ENCODE measurements at places on chromosomes 7 and 10. TPM values are rescaled to one million over a fixed set of nuclear protein-coding genes. Genes with fewer than 3 reads are reported as not detected.

GRCh38 chr10:81306971-81307782, 567.8 kb upstream of the NRG3 start:
- DNase-seq, result no peak

DNA sequence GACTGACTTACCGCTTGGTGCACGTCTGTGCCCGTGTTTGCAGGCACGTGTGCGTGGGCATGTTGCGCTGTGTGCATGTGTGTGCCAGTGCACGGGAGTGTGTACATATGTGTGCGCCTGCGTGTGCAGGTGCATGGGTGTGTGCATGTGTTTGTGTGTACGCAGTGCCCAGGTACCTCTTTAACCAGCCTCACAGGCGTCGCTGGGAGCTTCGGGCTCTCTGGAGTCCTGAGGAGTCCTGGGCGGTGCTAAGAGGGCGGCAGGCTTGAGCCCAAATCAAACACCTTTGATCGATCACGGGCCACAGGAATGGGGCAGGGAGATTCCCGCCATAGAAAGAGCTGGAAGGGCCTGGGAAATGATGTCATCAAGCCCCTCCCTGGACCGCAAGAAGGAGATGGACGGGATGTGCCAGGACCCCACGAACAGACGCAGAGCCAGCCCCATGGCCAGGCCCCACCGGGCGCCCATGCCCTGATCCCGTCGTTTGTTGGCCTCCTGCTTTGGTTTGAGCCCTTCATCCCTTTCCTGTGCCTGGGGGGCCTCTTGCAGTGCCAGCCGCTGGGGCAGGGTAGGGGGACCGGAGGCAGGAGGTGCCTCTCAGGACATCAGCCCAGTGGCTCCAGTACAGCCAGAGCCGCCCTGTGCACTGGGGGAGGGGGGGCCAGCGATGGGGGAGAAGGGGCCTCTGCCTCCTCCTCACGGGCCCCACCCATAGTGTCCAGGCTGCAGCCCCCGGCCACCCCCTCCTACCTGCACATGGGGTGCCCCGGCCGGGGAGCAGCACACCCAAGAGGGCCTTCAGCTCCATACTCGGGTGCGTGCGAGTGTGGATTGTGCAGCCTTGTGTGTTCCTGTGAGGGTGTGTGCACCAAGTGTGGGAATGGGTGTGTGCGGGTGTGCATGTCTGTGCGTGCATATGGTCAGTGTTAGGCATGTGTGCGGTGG, 5.8 kb downstream of the KNDC1 start:
- no peak for DNase-seq

AKR1C1 gene
- 0.81 TPM for total RNA-seq

- no peak for DNase-seq
Measured at GRCh38 chr7:25067726-25068501, 57.1 kb downstream of the CYCS start.

TRIM50 gene
- not detected for total RNA-seq

GPR26 gene
- not detected for total RNA-seq

CCL24 gene
- 0.45 TPM for total RNA-seq

GRCh38 chr7:155284496-155285274, 13.0 kb upstream of the INSIG1 start:
- DNase-seq, result no peak

GRCh38 chr7:132430041-132430855, 146.0 kb downstream of the PLXNA4 start:
- no peak for DNase-seq

ACSM6 gene
- not detected for total RNA-seq

DNA sequence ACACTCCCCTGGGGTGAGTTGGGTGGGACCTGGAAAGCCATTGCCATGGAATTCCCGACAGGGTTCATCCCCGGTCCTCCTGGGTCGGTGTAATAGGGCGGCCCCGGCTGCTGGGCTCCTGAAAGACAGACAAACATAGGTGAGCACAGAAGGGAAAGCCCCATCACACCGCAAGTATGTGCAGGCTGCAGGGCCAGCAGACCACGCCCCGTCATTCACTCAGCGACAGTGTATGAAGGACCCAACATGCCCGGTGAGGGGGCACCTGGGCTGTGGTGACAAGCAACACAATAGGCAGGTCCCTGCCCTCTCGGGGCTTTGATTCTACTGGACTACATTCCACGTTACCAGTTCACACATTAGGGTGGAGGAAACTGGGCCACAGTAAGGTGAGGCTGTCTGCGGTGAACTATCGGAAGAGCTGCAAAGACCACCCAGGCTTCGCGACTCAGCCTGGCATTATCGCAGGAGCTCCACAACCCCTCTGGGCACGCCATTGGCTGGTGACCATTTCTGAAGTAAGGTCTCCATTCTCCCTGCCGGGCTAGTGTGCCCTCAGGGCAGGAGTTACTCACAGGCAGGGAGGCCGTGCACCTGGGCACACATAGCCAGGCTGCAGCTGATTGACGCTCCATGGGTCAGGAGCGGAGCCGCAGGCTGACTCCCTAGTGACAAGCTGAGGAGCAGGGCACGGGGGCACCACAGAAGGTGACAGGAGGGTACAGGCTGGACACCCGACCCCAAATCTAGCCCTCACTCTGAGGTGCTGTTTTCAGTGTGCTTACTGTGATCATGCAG, 99.2 kb downstream of the VOPP1 start:
- DNase-seq, result peak; percentile 9

PRSS37 gene
- total RNA-seq, result not detected

- DNase-seq, result no peak
Measured at GRCh38 chr10:131792809-131793208, 108.0 kb upstream of the PPP2R2D start.

- DNase-seq, result no peak
Measured at GRCh38 chr7:69782917-69783684, 184.8 kb downstream of the AUTS2 start.

SRRM3 gene
- 0.24 TPM for total RNA-seq

GRCh38 chr7:51255536-51256208, 60.9 kb downstream of the COBL start:
- no peak for DNase-seq

- DNase-seq, result no peak
Measured at GRCh38 chr10:93542358-93542791, 24.1 kb upstream of the FFAR4 start.

- no peak for DNase-seq
Measured at GRCh38 chr10:74164716-74165529, 13.9 kb downstream of the ADK start.

DNA sequence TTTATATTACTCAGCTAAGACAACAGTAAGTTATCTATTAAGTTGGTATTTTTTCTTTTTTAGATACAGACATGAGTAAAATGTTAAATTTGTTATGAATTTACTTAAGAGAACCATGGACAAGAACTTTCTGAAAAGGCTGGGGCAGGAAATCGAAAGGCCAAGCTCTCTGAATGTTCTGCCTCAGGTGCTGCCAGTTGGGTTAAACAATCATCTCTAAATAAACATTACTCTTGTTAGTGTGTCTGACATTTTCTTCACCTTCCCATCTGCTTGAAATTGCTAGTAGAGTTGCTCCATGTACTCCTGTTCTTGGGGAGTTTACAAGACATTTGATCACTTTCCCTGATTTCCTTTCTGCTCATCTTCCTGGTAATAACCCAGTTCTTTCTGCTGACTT, 87.5 kb downstream of the ANKRD7 start:
- DNase-seq, result no peak

DNA sequence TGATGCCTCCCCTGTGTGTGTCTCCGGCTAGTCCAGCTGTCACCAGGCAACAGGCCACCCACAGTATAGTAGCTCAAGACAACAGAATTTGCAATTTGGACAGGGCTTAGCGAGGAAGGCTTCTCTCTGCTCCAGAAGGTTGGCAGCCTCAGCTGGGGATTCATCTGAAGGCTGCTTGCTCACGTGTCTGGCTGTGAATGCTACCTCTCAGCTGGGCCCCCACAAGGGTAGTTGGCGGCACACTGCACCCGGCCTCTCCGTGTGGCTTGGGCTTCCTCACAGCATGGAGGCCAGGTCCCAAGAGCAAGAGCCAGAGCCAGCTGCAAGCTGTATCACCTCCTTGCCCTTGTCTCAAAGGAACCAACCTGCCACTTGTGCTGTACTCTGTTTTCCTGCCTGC, 19.2 kb downstream of the ECHDC3 start:
- no peak for DNase-seq

All from SJSA1 (cell line).